ENCODE measurements at places on chromosomes 1 and 21. TPM values are rescaled to one million over a fixed set of nuclear protein-coding genes. Genes with fewer than 3 reads are reported as not detected.

Gene BRDT
- total RNA-seq: not detected

Gene TEDDM1
- not detected for total RNA-seq

Gene OVAAL
- not detected for total RNA-seq

Gene NOS1AP
- total RNA-seq: 4.9 TPM

Gene MCOLN2
- total RNA-seq: not detected

Gene PKP1
- under 0.01 TPM for total RNA-seq

Gene ELAPOR1
- 15.9 TPM for total RNA-seq

Gene AGMAT
- total RNA-seq: 0.82 TPM

Gene TRIM45
- 3.7 TPM for total RNA-seq

Gene GORAB
- total RNA-seq: 14.3 TPM

Gene KRTAP21-2
- total RNA-seq: not detected

Gene GJA9
- not detected for total RNA-seq

Gene ROR1
- total RNA-seq: 2.0 TPM

Gene NUF2
- 3.3 TPM for total RNA-seq

Gene CLIC4
- total RNA-seq: 106 TPM

Gene TMEM125
- 0.82 TPM for total RNA-seq

Gene INTS3
- total RNA-seq: 29.8 TPM

Gene MPL
- total RNA-seq: not detected

Gene SH3BGR
- total RNA-seq: 1.6 TPM

Gene BARHL2
- under 0.01 TPM for total RNA-seq

Gene GUCA2A
- total RNA-seq: not detected

Gene SLC5A3
- total RNA-seq: 54.2 TPM

Gene AMPD2
- total RNA-seq: 51.0 TPM

Gene PTPN7
- total RNA-seq: not detected

Gene OR2L5
- total RNA-seq: 0.41 TPM

Gene PGBD5
- total RNA-seq: 15.9 TPM

Gene AIM2
- 22.8 TPM for total RNA-seq

Gene VWA1
- 2.9 TPM for total RNA-seq

Gene ZNF496
- total RNA-seq: 13.9 TPM

Gene PKNOX1
- 23.2 TPM for total RNA-seq

Gene CAPN8
- not detected for total RNA-seq

Gene BGLAP
- total RNA-seq: not detected

Gene SLFNL1
- 0.82 TPM for total RNA-seq

Gene ACTA1
- total RNA-seq: 0.41 TPM

Gene SGIP1
- total RNA-seq: 45.2 TPM

Gene ASTN1
- total RNA-seq: 59.1 TPM

Gene GSTM2
- total RNA-seq: 18.8 TPM

Gene SCAF4
- 5.7 TPM for total RNA-seq

Gene OR2T35
- under 0.01 TPM for total RNA-seq

Gene INAVA
- 0.82 TPM for total RNA-seq

Gene PLA2G5
- 0.41 TPM for total RNA-seq

Gene SYT14
- 51.4 TPM for total RNA-seq

Gene GUK1
- 130 TPM for total RNA-seq

Gene DNALI1
- total RNA-seq: 2.9 TPM

Gene MRPS6
- 20.0 TPM for total RNA-seq

Gene OR2T29
- total RNA-seq: not detected

Gene GBP6
- under 0.01 TPM for total RNA-seq

Gene DCST1
- total RNA-seq: not detected

Gene SFN
- under 0.01 TPM for total RNA-seq

Gene NTNG1
- 17.5 TPM for total RNA-seq

Gene CD1E
- total RNA-seq: not detected

Gene FCER1A
- not detected for total RNA-seq

Gene SUSD4
- 16.7 TPM for total RNA-seq

Gene OR2L3
- total RNA-seq: 0.41 TPM

Gene GUCA2B
- total RNA-seq: not detected
